ENCODE measurements at places on chromosomes 11 and 22.

DNA sequence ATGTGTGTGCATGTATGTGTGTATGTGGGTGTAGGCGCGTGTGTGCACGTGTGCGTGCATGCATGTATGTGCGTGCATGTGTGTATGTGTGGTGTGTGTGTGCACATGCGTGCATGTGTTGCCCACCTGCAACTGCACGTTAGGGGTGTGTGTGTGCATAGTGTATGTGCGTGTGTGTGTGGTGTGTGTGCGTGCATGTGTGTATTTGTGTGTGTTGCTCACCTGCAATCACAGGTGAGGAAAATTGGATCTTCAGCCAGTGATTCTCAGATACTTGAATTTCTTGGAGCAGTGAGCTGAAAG is 54.3 kb downstream of the ST14 start:
- no peak for DNase-seq

DNA sequence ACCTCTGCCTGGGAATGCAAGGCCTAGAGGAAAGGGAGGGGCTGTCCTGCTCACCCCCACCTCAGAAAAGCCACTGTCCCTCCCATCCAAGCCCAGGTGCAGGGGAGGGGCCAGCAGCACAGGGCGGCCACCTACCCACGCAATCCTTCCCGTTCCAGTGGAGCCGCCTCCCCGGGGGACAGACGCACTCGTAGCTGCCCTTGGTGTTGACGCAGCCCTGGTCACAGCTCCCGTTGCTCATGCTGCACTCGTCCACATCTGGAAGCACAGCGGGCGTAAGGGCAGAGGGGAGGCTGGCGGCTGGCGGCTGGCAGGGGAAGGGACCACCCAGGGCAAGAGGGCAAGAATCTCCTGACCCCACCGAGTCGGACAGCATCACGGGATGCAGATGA is 40.3 kb upstream of the TTLL12 start:
- DNase-seq, result no peak

DNA sequence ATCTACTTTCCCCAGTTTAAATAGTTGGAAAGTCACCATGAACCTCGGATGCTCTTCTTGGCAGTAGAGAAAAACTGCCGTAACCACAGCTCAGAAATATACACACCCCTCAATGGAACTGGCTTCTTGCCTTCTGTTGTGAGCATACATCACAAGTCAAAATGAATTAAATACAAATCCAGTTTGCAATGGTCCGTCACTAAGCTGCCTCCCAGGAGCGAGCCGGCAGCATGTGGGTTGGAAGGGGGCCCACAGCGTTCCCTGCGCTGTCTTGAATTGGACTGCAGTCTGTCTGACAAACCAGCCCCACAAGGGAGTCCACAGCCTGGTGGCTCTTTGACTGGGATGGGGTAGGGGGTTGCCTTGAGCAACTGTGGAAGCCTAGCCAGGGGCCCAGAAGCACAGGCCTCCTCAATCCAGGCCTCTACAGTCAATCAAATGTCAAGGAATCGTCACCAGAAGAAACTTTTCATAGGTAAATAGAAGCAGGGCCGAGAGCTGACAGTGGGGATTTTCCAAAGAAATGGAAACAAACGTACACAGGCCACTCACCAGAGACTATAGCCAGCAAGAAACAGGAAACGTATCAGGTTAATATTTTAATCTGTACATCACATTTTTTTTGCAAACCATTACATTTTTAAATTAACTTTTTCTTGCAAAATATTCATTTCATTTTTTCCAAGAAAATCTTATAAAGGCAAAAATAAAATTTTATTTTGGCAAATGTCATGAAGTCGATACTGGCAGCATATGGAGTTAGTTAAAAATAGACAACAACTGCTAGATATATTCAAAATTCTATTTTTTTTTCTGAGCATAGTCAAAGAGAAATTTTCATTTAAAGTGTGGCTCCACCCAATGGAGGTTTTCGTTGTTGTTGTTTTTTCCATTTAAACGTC is 38.5 kb downstream of the C11orf58 start:
- peak; percentile 86 for DNase-seq

DNA sequence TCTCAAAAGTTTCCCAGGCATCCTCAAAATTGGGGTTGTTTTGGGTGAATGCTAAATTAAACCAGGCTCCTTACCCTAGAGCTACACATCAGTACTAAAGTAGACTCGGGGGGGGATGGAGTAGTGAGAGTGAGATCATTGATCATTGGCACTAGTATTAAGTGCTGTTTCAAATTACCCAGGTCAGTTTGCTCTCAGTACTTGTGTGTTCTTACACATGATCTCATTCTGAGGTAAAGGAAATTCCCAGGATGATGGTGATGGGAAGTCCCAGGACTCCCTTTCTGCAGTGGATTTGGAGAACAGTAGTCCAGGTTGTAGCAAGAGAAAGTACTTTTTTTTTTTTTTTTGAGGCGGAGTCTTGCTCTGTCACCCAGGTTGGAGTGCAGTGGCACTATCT is 12.5 kb downstream of the RBM4 start:
- DNase-seq, result no peak

- no peak for DNase-seq
Observed at GRCh38 chr11:707817-708420, 1.9 kb downstream of the EPS8L2 start.

- DNase-seq, result no peak
Observed at GRCh38 chr11:131579932-131580387, 209.5 kb downstream of the NTM start.

Data from DMS79 (cell line).